Renal pelvis (tissue), 12 donors: ENCODE measurements at places on chromosomes 1 and 21. TPM values are rescaled to one million over a fixed set of nuclear protein-coding genes. Genes with fewer than 3 reads are reported as not detected.

Gene CACNA1S
- 0.51 TPM for polyA plus RNA-seq

GRCh38 chr1:117049857-117050256, 10.3 kb upstream of the TTF2 start:
- DNase-seq: no peak

- DNase-seq: no peak
Measured at GRCh38 chr1:67843746-67844145, 10.5 kb upstream of the GNG12 start.

DNA sequence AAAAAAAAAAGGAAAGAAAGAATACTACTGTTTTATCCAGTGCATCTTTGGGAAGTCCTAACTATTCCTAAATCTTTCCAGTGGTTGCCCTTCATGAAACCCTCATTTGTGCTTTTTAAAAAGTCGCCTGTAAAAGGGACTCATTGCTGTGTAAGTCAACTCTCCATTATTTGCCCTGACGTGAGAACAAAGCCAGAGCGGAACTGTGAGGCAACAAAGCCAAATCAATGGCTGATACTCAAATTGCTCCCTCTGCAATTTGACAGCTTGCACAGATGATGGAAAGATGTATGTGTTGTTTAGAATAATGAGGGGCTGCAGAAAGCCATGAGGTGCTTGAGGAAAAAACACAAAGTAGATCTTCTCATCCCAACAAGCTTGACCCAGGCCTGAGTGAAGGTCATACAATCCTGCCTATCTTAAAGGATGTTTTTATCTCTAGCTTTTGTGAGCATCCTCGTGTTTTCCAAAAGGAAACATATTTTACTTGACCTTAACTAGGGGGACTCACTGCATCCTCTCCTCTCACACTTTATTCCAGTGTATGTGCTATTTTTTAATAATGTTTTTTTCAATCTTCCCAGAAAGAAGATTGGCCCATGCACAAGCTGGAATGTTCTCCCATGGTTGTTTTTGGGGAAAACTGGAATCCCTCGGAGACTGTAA, 33.4 kb downstream of the SMYD2 start:
- DNase-seq: no peak

- DNase-seq: no peak
Measured at GRCh38 chr1:214673576-214673975, 70.6 kb downstream of the CENPF start.

- peak; percentile 31 for DNase-seq
Measured at GRCh38 chr1:43056981-43057391, 98.3 kb upstream of the SLC2A1 start.

- no peak for DNase-seq
Measured at GRCh38 chr1:9295884-9296283, 3.2 kb downstream of the SPSB1 start.
